ENCODE measurements at places on chromosomes 5 and 9.

GRCh38 chr5:158715592-158715991 is 384.1 kb downstream of the EBF1 start:
- DNase-seq = no peak

DNA sequence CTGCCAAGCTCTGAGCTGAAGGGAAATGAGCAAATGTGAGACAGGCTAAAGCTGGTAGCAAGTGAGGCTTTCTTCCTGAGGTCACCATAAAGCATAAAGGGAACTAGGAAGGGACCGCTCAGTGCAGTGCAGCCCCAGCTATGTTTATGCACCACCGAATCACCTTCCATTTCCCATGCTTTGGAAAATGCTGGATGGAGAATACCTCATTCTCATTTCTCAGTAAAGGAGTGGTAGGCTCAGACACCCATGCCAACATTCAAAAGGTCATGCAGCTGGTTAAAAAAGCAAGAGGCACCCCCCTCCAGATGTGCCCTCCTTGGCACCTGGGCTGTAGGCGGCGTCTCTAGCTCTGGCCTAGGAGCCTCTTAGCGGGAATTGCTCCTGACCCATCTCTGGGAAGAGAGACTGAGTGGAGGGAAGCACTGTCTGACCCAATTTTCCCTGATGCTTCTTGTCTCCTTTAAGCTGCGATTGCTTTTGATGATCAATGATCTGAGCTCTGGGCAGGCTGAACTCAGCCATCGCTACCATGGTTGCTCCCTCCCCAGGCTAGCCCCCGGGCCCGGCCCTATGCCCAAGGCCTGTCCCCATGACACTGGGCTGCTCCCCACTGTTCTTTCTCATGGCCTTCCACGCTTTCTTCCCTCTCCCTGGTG is 58.7 kb downstream of the ZNF354C start:
- no peak for DNase-seq

DNA sequence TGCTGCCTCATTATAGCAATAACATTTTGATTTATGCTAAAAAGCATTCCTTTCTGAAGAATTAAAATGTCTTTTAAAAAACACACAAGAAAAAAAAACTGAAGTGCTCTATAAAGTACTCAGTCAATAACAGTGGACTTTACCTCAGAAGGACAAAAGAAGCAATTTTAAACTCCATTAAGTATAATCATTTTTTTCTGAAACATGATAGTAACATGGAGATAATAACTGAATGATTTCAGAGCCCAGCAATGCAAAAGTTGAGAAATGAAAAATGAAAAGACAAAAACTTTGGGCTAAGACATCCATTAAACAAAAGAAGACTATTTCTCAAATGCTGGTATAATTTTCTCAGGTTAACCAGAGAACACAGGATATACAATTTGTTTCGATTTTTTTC is 78.7 kb downstream of the RFX3 start:
- no peak for DNase-seq

GRCh38 chr5:106639488-106639887 is 1031.2 kb downstream of the EFNA5 start:
- no peak for DNase-seq

DNA sequence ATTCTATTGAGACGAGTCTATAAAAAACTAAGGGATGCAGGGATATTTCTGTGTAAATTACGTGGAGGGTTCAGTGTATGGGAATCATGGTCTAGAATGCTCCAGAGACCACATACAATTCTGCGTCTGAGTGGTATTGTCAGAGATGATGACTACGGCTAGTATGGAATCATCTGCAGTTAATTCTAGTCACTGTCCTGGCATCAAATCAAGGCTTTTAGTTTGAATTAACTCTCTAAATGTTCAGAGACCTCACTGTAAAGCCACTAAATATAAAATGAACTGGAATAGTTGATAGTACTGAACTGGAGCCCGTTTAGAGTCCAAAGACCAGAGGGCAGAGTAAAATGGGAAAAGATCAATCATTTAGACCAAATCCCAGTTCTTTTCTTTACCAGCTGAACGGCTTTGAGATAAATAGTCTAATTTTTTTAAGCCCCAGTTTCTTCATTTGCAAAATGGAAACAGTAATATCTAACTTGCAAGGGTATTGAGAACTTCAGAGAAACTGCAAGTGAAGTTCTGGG is 599.8 kb downstream of the EBF1 start:
- DNase-seq = no peak

DNA sequence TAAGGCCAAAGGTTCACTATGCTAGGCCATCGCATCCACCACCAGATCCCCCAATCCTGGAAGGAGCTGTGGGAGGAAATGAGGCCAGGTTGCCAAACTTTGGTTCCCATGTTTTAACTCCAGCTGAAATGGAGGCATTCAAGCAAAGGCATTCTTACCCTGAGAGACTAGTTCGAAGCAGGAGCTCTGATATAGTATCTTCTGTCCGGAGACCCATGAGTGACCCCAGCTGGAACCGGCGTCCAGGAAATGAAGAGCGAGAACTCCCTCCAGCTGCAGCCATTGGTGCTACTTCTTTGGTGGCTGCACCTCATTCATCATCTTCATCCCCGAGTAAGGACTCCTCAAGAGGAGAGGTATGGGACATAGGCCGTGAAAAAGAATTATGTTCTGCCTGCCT is 75.6 kb downstream of the GAPVD1 start:
- no peak for DNase-seq

DNA sequence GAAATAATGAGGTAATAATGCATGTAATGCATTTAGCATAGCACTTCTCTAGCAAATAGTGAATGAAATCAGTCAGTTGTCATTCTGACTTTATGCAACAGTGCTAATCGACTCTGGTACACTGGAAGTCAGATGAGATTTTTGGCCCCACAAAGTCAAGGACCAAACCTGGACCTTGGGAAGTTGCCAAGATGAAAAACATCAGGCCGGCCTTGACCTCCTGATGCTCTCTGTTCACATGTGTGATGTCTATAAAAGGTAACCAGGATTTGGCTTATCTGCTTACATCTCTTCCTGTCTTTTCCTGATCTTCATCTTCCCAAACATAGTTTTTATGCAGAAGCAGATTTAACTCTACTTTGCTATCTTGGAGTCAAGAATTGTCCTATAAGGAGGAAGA is 39.5 kb downstream of the SLC22A5 start:
- no peak for DNase-seq

- DNase-seq = no peak
These were observed 150.0 kb upstream of the IRX2 start for GRCh38 chr5:2901511-2901910.

DNA sequence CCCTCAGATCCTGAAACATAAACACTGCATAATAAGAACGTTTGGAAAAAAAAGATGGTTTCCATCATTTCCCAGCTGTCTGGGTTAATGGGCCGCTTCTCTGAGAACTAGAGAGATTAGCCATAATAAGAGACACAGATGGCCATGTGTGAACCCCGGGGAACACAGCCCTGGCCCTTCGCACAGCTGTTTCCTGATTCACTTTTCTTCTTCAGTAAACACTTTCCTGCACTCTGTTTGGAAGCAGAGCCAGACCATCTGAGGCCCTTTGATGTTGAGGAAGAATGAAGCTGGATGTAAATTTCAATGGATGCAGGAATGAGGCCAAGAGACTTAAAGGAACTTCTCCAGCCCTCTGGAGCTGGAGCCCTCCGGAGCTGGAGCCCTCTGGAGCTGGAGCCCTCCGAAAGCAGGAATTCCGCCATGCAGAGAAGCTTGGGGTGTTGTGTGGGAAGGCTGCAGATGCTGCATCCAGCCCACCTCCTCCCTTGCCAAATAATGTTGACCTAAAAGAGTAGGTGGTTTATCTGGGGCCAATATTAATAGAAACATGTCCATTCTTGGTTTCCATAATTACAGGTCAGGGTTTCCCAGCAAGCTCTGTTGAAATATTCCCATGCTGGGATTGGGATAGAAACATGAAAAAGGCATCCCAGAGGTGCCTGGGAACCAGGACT is 218.9 kb downstream of the NXNL2 start:
- no peak for DNase-seq

- no peak for DNase-seq
These were observed 32.3 kb upstream of the NPM1 start for GRCh38 chr5:171355302-171355724.

- DNase-seq = no peak
These were observed 87.6 kb downstream of the ERP44 start for GRCh38 chr9:100011062-100011681.

DNA sequence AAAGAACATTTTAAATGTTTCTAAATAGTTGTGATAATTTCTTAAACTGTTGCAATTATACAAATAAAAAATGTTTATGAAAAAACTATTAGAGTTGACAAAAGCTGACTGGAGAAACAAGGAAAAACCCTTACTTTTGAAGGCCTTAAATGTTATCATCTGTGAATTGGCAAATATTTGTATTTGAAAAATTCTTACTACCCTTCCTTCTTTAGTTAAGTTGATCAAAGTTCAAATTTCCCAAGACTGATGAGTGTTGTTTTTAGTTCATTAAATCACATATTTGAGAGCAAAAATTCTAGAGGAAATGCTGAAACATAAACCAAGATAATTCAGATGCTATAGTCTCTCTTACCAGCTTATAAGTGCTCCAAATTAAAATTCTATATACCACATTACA is 2.6 kb upstream of the SLC35D2 start:
- no peak for DNase-seq

DNA sequence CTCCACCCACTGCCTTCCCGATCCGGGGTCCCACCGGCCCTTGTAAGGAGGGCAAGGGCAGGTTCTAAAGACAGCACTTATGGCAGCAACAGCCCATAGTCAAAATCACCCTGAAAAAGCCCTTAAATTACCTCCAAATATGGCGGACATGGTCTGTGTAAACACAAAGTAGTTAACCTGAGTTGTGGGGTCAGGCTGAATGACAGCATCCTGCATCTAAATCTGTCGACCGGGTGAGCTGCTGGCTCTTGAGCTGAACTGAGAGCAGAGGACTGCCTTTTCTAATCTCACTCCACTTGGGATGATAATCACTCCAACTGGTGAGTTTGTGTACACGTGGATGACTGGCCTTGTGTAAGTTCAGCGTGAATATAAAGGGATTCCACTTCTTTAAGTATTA is 249.6 kb downstream of the DENND1A start:
- no peak for DNase-seq

GRCh38 chr5:37043693-37044092 is 167.1 kb downstream of the NIPBL start:
- no peak for DNase-seq

DNA sequence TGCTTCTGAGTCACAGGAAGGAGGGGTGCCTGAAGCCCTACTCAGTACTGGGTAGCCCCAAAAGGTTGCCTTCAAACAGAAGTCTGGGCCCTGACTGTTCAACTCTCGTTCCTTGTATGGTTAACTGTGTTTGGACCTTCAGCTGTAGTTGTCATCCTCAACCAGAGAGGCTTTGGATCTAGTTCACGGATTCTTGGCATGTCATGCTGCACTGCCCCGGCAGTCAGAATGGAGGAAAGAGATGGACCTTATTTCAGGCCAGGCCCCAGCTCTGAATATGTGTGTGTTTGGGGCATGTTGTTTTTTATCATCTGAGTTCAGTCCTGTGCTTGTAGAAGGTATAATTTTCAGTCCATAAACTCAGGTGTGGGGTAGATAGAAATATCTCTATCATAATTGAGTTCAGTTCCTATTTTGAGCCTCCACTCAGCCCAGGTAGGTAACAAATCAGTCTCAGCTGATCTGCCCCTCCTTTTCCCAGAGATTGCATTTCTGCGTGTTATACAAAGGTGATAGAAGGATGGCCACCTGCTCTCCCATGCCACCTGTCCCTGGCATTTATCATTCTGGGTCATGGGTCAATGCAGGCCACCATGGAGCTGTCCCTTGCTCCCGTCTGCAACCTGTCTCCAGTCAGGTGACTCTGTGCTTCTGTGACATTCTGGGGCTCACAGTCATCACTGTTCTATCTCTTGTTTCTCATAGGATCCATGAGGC is 127.5 kb upstream of the CPEB4 start:
- DNase-seq = no peak

GRCh38 chr5:168434746-168435321 is 51.4 kb upstream of the RARS1 start:
- no peak for DNase-seq

GRCh38 chr5:73939557-73939956 is 313.6 kb downstream of the ARHGEF28 start:
- no peak for DNase-seq

GRCh38 chr9:133826289-133827085 is 88.3 kb upstream of the SARDH start:
- no peak for DNase-seq

DNA sequence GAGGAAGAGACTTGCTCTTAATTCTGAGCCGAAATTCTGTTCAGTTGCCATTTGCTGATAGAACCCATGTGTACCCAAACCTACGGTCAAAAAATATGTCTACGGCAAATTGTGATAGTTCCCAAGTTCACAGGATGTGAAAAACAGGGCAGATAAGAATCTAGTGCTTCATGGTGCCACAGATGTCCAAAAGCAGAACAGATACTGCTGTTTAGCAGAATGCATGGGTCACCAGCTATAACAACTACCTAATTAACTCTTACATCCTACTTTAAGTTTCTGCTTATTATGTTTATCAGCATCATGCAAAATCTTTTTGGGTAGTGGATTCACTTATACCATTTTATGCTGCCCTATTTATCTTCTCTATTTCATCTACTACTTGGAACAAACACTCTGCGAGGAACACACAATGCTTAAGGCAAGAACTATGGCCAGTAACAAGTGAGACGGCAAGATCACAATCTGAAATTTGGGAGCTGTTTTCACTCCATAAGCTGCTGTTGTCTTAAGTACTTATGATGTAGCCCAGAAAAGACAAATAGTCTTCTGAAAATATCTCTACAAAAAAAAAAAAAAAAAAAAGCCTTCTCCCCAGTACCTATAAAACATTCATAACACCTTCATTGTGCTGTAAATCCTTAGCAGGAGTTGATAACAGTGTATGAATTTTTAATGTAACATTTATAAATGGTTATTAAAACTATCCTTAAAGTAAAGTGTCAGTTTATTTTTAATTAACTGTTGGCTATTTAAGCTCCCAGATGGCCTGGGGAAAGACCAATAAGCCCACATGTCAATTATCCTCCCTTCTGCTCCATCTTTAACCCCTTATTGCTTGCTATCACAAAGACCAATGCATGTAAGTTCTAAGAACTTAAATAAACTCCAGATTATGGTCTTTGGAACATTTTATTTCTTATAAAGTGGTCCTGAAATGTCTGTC is 232.3 kb downstream of the TLR4 start:
- DNase-seq = no peak

- no peak for DNase-seq
These were observed 516.1 kb upstream of the CDH10 start for GRCh38 chr5:25160891-25161290.

DNA sequence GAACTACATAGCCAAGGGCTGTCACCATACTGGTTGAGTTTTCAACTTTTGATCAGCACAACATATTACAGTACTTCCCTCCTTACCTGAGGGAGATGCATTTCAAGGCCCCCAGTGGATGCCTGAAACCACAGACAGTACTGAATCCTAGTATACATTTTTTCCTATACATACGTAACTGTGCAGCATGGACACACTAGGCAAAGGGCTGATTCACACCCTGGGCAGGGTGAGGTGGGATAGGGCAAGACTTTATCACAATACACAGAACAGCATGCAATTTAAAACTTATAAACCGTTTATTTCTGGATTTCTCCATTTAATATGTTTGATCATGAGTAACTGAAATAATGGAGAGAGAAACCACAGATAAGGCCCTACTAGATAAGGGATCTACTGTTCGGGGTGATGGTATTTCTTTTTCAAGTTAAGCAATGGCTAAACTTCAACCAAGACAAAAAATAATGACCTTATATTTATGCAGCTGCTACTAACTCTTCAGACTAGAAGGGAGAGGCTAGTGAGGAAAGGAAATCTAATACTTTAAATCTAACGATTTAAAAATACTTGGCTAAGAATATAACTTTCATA is 186.9 kb upstream of the GNA14 start:
- DNase-seq = no peak
